Activated gamma-delta T cell treated with Interleukin-2 at 50 U/mL for 16 hours (primary cell): ENCODE measurements at places on chromosomes 7 and 10.

DNA sequence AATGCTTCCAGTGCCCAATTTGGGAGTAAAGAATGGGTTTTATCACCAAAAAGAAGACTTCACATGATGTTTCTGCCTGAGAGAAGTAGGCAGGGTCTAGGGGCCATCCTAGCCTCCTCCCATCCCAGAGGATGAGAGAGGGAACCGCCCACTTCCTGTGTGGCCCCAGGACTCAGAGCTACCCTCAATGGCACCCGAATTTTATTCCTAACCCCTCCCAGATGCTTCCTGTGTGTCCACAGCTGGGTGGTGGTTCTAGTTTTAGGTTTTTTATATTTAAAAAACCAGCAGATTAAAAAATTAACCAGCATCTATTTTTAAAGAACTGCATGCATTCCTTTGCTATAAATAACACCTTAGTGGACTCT, 583.5 kb downstream of the PTPRN2 start:
- DNase-seq = no peak

DNA sequence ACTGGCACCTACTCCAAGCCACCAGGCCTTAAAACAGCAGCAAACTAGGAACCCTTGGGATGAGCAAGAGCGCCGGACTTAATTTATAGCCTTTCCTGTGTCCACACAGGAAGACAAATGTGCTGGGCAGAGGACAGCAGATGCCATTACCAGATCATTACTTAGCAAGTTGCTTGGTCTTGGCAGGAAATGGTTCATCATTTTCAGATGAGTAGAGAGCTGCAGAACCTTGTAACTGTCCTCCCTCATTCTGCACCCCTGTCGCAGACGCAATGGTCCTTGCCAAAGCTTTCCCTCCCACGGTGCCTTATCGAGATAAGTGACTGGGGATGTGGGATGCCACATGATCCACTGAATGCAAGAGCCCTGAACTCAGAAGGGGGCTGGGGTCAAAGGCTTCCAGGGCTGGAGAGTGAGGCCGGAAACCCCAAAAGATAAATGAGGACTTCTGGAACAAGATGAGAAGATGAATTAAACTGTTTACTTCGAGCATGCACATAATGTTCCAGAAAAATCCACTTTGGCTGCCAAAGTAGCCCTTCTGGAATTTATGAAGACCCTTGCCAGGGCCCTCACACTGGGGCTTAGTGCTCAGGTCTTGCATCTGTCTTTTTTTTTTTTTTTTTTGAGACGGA, 145.6 kb upstream of the ZNF32 start:
- DNase-seq = no peak

DNA sequence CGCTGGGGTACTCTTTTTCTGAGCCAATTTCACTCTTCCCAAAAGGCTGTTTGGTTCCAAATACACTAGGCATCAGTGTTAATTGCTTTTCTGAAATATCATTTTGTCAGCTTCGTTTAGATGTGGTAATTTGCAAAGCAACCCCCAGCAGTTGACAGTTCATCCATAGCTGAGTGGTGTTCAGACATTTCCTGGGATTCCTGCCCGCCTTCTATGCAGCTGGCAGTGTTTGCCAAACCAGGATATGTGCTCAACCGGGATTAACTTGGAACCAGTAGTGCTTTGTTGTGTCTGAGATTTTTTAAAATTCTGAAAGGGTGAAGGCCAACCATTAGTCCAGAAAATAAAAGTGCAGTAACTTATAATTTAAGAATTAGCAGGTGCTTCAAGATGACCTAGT, 25.2 kb upstream of the MKLN1 start:
- no peak for DNase-seq

DNA sequence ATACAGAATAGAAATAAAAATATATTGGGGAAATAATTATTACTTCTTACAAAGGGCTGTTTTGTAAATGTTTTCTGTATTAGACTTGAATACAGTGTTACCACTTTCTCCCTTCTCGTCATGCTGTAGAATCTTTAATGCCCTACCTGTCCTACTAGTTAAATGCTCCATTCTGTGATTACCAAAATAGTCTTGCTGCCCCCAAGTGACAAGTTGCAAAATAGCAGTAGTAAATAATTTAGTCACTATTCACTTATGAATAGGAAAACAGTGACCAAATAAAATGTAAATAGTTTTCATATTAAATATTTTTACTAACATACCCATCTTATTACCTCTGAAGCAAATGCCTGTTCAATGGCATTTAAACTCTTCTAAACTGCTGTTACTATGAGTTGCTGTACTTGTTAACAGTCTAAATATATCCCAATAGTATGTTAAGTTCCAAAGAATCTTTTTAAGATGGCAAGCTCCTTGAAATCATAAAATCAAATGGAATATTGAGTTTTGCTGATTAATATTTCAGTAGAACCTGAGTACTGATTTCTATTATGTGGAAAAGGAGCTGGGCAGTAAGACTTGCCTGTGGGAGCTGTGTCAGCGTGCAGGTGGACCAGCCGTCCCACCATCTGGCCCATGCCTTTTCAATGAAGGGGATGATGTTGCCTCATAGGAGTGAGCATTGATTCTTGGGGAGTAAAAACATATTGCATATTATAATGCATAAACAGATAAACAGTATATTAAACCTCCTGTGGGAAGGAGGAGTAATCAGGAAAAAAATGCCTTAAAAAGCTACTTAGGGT, 18.1 kb upstream of the OIT3 start:
- no peak for DNase-seq

DNA sequence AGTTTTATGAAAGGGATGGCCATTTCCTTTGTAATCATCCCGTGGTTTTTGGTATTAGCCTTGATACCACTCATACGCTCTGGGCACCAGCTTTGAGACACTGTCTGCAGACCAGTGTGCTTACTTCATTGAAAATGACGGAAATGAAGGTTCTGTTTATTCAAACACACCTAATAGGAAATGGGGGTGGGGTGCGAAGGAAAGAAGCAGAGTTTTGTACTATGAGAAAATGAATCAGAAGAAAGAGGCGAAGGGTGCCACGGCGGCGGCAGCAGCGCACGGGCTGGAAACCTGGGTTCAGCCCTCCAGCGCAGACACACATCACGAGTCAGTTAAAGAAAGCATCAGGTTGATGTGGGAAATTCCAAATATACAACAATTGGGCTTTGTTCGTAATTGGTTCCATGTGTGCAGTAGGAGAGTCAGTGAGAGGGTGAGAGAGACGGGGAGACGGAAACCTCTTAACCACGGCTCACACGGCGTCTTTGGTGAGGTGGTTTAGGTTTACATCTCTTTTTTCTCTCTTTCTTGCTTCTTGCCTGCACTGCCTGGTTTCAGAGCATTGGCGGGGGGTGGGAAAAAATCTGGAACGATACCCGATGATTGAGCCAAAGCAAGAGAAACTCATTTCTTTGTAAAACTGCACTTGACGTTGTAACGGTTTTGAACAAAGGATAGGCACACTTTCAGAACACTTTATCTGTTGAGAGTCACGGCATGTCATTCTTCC, 321.2 kb downstream of the FRMD4A start:
- peak; percentile 27 for DNase-seq

- DNase-seq = peak; percentile 55
Measured at GRCh38 chr7:87599336-87599735, 1.3 kb downstream of the ABCB1 start.

DNA sequence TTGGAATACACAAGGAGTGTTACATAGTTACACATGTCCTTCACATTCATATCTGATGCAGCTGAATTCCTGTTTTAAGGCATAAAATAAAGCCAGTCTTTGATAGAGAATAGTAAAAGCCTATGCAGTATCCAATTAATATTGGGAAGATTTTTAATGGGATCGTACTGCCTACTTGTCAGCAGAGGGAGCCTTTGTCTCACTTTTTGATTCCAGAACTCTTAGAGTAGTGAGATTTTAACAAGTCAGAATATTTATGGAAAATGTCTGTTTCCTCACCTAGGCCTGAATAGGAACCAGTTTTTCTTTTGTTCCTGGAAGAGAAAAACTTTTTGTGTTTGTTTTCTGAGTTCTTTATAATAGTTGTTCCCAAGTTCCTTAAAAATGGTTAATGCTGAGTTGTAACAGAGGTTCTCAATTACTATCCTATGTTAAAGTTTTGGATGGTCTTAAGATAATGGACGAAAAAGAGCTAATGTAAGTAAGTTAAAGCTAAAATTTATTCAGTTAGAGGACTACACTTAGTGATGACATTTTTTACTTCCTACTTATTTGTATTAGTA, 114.0 kb downstream of the BBS9 start:
- no peak for DNase-seq

GRCh38 chr7:111735661-111736551, 173.6 kb upstream of the IMMP2L start:
- DNase-seq = peak; percentile 49

DNA sequence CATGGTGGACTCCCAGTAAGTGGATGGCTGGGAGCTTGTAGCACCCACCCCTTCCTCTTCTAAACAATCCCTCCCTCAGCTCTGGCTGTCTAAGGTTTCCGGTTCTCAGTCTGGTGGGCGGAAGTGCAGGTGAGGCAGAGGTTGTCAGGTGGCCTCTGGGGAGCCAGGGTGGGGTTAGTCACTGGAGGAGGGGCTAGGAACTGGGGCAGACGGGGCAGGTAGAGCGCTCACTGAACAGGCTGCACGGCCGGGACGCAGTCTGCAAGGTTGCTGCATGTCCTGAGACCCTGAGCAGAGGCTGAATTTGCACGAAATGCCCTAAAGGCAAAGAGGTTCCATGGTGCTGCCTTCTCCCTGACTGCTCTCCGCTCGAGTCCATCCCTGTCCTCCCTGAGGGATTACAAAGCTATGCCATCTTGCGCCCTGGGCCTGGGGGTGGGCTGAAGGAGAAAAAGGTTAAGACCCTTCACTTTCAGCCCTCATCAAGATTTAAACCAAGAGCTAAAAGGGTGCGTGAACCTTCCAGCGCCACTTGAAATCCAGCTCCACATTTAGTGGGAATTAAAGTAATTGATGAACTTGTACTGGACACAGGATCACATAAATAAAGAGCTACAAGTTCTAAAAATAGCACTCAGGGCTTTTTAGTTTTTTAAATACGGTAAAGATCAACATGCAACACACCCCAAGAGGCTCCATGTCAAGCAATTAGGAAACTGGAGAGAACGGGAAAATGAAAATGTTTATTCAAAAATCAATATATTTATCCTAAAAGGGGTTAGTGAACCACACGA, 62.3 kb upstream of the CTBP2 start:
- DNase-seq = no peak

DNA sequence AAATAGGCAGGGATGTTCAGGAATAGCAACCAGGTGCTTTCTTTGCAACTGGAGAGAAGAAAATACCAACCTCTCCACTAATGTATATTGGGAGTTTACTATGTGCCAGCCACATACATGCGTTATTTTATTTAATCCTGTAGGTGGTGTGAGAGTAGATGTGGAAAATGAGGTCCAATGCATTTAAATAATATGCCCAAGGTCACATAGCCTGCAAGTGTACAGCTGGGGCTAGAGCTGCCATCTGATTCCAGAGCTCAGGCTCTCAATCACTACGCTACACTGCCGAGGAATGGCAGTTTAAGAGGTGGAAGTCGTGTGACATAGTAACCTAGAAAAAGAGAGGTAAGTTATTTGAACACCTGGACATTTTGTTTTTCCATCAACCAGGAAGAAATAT, 277.0 kb downstream of the EXOC4 start:
- no peak for DNase-seq

DNA sequence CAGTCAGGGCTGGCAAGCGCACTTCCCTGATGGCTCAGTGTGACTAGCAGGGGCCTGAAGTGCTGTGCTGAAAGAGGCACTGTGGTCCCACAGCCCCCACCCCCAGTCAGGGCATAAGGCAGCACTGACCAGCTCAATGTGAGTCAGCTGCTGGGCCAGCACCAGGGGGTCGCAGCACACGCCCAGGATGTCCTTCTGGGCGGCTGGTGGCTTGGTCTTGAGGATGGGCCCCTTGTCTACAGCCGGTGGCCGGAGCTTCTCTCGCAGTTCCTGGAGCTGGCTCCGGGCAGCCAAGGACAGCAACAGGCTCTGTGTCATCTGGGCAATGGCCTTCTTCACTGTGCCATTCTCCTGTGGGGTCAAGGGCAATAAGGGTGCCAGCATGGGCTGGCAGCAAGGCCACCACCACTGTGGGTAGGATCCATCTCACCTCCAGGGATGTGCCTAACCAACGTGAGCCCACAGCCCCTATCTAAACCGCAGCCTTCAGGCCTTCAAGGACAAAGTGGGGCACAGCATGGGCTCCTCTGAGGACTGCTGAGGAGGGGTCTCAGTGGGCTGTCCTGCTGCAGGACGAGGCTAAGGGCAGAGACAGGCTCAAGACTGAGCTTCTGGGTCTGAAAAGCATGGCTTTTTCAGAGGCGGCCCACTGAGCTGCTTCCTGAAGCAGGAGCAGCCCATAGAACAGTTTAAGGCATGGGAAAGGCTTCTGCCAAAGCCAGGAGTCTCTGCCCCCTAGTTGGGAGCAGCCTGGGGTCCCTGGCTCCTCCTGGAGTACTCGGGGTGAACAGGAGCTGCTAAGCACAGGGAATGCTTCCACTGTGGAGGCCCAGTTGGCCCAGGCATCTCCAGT, 62.5 kb downstream of the CSGALNACT2 start:
- DNase-seq = no peak

- no peak for DNase-seq
Measured at GRCh38 chr10:83562381-83562780, 576.9 kb upstream of the GHITM start.

DNA sequence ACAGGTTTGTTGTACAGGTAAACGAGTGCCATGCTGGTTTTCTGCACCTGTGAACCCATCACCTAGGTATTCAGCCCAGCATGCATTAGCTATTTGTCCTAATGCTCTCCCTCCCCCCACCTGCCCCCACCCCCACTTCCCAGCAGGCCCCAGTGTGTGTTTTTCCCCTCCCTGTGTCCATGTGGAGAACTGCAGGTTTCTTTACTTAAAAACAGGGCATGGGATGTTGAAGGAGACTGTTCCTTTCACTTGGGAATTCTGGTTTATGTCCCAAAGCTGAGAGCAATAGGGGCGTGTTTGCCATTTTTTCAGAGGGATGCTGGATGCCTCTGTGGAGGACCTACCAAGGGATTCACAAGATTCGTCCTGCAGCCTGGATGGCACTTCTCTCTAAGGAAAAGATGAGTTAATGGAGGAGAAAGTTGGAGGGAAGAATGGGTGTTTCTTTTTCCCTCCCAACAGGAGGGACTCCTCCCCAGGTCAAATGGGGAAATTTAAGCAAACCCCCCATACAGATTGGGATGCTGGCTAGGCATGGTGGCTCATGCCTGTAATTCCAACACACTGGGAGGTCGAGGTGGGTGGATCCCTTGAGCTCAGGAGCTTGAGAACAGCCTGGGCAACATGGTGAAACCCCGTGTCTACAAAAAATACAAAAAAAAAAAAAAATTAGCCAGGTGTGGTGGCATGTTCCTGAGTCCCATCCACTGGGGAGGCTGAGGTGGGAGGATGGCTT, 136.0 kb downstream of the GALNT17 start:
- no peak for DNase-seq

- no peak for DNase-seq
Measured at GRCh38 chr10:88178758-88179157, 315.3 kb downstream of the PTEN start.
